ENCODE measurements at places on chromosomes 3 and 15.

- DNase-seq = no peak
Observed at GRCh38 chr3:23959135-23959900, 14.2 kb downstream of the NR1D2 start.

GRCh38 chr15:90581771-90582352, 52.1 kb downstream of the CRTC3 start:
- no peak for DNase-seq

- DNase-seq = no peak
Observed at GRCh38 chr3:166291186-166291955, 454.1 kb upstream of the BCHE start.

DNA sequence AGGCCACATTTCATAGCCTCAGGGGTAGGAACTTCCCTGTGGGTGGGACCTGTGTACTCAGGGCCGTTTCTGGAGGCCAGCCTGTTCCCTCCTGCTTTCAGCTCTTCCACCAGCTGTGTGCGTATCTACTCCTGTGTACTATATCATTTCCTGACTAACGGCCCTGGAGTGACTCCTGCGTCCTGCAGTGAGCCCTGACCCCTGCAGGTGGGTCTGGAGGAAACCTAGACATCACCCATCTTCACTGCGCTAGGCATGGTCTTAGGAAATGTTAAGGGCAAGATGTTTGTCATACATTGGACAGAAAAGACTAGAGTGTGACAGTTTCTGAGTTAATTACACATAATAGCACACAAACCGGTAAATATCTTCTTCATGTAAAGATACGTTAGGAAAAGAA, 297.3 kb downstream of the GABRB3 start:
- DNase-seq = no peak

GRCh38 chr3:134035836-134036235, 6.1 kb upstream of the SLCO2A1 start:
- DNase-seq = no peak

GRCh38 chr3:194996746-194997145, 274.2 kb downstream of the XXYLT1 start:
- no peak for DNase-seq

GRCh38 chr15:78933823-78934654, 10.8 kb downstream of the CTSH start:
- no peak for DNase-seq

GRCh38 chr15:41104234-41104633, 11.8 kb downstream of the INO80 start:
- DNase-seq = no peak

DNA sequence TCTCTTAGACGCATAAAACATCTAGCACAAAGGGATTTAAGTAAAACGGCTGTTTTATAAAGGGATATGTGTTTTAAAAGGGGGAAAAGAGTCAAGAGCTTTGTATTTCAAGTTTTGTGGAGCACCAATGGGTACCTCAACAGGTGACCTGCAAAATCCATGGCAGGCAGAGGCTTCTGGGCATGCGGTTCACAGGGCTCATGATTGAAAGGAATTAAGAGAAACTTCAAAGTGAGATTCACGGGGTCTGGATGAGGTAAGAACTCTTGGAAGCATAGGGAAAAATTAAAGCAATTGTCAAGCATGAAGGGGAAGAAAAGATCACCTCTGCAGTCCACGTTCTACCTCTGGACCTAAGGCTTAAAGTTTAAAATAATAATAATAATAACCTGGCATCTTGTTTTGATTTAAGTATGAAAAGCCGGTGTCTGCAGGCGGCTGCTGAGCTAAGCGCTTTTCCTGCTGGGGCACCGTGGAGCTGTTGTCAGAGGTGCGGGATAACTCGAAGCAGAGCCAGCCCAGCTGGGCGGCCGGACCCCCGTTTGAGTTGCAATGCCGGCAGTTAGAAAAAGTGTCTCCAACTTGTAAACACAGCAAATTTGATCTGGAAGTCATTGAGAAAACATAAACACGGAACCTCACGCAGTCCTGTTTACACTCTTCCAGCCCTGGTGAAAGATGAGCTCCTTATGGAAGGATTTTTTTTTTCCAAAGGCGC, 40.5 kb downstream of the HES1 start:
- no peak for DNase-seq

DNA sequence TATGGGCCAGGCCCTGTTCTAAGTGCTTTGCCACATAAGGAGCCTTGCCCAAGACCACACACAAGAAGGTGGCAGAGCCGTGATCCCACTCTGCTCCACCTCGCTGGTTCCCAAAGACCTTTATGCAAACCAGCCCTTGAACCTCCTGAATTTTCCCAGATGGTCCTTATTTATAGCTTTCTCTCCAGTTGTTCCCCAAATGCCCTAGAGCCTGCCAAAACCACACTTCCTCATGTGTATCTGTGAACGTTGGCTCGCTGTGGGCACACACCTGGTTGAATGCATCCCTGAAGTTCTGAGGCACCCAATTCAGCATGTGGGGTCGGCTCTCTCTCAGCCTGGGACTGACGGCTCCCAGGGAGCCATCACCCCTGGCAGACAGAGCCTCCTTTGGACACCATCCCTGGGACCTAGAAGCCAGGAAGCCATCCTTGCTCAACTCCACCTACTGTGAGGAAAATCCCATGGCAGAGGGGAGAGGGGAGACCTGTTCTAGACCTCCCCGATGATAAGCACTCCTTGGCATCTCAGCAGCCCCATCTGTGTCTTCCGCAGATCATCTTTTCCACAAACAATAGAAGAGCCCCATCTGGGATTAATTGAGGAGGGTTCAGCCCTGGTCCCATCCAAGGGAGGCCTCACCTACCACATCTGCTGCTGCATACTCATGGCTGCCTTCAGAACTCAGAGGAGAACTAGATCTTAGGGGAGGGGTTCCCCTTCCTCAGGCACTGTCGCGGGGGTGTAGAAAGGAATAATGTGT, 42.3 kb upstream of the LIMD1 start:
- no peak for DNase-seq

DNA sequence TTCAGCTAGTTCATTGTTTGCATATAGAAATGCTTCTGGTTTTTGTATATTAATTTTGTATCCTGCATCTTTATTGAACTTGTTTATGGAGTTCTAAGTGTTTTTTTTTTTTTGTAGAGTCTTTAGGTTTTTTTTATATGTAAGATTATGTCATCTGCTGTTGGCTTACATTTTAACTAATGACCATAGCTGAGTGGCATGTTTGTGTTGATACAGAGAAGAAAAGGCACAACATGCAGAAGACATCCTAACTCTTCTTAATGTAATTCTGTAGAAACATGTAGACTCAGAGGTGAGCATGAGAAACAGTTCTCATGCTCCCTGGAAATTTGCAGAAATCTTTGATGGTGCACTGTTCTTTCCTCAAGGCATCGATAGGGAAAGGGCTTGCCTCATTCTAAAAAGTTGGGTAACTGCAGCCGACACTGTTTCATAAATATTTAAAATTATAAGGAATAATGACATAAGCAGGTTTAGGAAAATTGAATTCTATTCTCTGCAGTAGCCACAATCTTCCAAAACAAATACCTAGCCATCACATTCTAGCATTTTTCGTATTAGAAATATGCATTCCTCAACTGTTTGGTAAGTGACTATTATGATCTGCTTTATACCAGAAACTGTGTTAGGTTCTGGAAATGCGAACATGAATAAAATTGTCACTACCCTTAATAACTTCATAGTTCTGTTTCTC, 499.6 kb upstream of the KCNMB2 start:
- DNase-seq = no peak

GRCh38 chr3:175885231-175885766, 1026.2 kb downstream of the NAALADL2 start:
- no peak for DNase-seq

Measured in GM13977 (cell line).